Tibial artery (tissue), 4 donors: ENCODE measurements at places on chromosomes 6 and 20.

GRCh38 chr20:43187476-43188233 lies 2.1 kb downstream of the PTPRT start:
- peaks cover 66% of the 10 kb centered on the region for H3K27me3 ChIP-seq
- no peak overlapping the region for H3K27ac ChIP-seq
- H3K4me3 ChIP-seq = no peak overlapping the region
- H3K4me1 ChIP-seq = peaks cover 24% of the 10 kb centered on the region

GRCh38 chr20:39705032-39705431 lies 742.9 kb downstream of the DHX35 start:
- H3K27ac ChIP-seq = no peak overlapping the region
- DNase-seq = no peak
- H3K4me1 ChIP-seq = peaks cover 3% of the 10 kb centered on the region
- H3K36me3 ChIP-seq = no peaks in the 10 kb centered on the region

GRCh38 chr20:14432085-14432484 lies 94.7 kb upstream of the FLRT3 start:
- no peak overlapping the region for H3K4me3 ChIP-seq
- H3K27me3 ChIP-seq = no peaks in the 10 kb centered on the region
- no peak for DNase-seq
- no peak overlapping the region for H3K27ac ChIP-seq

DNA sequence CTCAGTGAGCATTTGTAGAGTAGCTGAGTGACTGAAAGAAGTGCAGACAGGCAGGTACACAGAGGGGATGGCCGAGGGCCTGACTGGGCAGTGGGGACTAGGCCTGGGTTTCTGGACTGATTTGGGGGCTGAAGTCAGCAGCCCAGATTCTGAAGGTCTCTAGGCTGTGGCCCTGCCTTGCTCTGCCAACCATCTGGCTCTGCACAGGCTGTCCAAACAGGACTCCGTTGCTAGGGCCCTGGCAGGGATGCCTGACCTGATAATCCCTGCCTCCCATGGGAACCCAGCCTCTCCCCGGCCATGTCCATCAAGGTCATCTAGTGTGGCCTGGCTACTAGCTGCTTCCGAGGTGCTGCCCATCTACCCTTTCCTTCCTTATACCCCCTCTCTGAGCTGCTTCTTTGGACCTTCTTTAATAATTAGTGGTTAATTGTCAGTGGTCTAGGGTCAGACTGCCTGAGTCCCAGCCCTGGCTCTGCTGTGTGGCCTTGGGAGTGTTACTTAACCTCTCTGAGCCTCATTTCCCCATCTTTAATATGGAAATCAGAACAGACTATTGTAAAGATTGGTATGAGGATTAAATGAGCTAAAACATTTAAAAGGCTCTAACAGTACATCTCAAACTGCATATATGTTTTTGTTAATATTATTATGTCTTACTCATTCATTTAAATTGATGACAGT lies 137.9 kb downstream of the VEGFA start:
- H3K27ac ChIP-seq = no peak overlapping the region
- H3K4me3 ChIP-seq = no peak overlapping the region
- DNase-seq = no peak
- no peaks in the 10 kb centered on the region for H3K4me1 ChIP-seq
- no peaks in the 10 kb centered on the region for H3K27me3 ChIP-seq

DNA sequence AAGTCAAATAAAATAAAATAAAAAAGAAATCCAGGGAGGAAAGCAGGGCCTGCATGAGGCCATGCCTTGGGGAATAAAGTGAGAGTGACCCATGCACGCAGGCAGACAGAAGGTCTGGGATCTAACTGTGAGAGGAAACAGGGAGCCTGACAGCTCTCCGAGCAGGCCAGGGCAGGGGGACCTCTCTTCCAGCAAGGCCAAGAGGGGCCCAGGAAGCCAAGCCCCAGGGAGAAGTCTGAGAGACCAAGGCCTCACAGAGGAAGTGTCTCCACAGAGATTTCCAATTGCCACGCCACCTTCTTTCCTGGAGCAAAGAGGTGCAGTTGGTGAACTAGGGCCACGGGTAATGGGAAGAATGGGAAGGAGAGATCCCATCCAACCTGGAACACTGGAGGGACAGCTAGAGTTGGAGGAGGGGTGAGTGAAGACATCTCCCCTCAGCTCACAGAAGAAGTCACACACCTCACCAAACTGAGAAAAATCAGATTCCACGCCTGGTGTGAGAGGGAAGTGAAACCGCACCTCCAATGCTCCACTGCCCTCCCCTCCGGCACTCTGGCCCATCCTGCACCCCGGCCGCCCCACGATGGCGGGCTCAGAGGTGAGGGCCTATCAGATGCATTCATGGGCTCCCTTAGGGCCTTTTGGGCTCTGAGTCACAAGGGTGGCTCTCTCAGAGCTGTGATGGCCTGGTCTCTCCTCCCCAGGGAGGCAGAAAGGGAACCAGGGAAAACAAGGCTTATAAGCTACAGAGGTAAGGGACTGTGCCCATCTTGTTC lies 25.1 kb upstream of the TAF8 start:
- no peak overlapping the region for H3K4me3 ChIP-seq
- no peaks in the 10 kb centered on the region for H3K4me1 ChIP-seq
- no peak overlapping the region for H3K27ac ChIP-seq
- no peak for DNase-seq
- peaks cover 63% of the 10 kb centered on the region for H3K36me3 ChIP-seq
- no peaks in the 10 kb centered on the region for H3K27me3 ChIP-seq

DNA sequence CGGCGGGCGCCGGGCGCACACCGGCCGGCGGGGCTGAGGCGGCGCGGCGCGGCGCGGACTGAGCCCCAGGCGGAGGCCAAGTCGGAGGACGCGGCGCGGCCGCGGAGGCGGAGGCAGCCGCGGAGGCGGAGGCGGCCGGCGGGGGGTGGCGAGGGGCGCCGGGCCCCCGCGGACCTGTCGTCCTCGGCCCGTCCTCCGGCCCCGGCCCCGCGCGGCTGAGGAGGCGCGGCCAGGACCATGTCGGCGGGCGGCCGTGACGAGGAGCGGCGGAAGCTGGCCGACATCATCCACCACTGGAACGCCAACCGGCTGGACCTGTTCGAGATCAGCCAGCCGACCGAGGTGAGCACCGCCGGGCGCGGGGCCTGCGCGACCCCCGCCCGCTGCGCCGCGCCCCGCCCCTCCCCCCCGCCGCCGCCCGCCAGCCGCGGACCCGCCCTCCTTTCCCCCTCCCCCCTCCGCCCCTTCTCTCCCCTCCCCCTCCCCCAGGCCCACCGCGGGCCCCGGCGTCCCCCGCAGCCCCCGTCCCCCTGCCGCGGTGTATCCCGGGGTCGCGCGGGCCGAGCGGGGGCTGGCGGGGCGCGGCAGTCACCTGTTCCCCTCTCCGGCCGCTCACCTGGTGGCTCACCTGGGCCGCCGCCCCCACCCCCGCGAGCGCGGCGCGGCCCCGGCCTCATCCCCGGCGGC lies at the start of gene AFDN:
TSS of gene AFDN (plus strand) at position 16 of the 687 bp plus-strand sequence. CDS start at position 238, 222 bp downstream.
- no peaks in the 10 kb centered on the region for H3K36me3 ChIP-seq
- no peak for DNase-seq
- H3K4me1 ChIP-seq = peaks cover 23% of the 10 kb centered on the region
- peak within 1 kb of the TSS; percentile 59 for H3K27ac ChIP-seq
- no peaks in the 10 kb centered on the region for H3K27me3 ChIP-seq

DNA sequence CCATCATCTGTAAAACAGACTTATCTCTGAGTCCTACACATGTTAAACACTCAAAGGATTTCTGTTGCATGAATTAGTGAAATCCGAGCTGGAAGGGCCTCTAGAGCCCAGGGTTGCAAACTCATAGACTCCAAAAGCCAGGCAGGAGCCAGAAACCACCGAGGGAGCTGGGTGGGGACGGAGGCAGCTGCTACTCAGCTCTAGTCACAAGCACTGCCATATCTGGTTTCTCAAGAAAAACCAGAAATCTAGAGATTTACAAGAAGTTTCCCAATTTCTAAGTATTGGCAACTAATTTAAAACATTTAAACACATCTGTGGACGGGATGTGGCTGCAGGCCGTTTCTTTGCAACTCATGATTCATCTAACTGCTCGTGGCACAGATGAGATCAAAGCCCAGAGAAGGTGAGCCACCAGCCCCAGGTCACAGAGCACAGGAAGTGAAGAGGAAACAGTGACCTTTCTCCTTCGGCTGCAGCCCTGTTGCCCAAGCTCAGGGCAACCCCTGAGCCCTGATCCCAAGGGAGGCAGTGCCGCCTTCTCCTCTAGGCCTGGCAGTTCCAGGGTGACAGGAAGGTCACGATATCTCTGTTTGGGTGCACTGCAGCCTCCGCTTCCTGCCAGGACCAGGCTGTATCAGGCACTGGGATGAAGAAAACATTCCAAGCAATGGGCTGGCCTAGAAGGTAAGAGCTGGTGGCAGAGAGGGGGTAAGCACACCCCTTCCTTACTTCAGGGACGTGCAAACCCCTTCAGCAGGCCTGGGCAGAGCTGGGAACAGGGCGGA lies 26.4 kb upstream of the PTGIS start:
- H3K4me3 ChIP-seq = no peak overlapping the region
- H3K27me3 ChIP-seq = no peaks in the 10 kb centered on the region
- peak overlapping the region; percentile 99 for H3K27ac ChIP-seq
- H3K4me1 ChIP-seq = peaks cover 61% of the 10 kb centered on the region
- H3K36me3 ChIP-seq = no peaks in the 10 kb centered on the region
- peak; percentile 89 for DNase-seq

DNA sequence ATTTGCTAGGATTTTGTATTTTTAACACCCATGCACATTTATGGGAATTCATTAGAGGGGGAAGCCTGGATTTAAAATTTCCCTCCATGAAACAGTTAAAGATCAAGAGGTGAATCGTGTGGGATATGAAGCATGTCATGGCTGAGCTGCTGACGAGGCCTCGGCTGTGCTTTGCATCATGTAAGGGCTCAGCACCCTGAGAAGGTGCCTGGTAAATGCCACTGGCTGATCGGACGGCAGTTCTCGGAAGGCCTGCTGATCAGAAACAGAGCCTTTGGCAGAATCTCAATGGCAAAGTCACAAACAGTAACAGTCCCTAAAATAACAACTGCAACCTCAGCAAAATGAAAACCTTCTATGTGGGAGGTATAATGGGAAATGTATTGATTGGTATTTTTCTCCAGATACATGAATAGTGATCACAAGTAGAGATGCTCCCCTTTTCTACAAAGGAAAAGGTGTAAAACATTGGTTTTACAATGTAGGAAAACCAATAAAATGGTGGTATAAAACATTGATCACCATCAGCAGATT lies 53.0 kb upstream of the FUCA2 start:
- H3K27ac ChIP-seq = no peak overlapping the region
- no peaks in the 10 kb centered on the region for H3K36me3 ChIP-seq
- no peak for DNase-seq
- no peak overlapping the region for H3K4me3 ChIP-seq

- no peaks in the 10 kb centered on the region for H3K27me3 ChIP-seq
- H3K4me1 ChIP-seq = no peaks in the 10 kb centered on the region
These were observed 74.5 kb downstream of the LINC00237 start for GRCh38 chr20:21031666-21032065.

DNA sequence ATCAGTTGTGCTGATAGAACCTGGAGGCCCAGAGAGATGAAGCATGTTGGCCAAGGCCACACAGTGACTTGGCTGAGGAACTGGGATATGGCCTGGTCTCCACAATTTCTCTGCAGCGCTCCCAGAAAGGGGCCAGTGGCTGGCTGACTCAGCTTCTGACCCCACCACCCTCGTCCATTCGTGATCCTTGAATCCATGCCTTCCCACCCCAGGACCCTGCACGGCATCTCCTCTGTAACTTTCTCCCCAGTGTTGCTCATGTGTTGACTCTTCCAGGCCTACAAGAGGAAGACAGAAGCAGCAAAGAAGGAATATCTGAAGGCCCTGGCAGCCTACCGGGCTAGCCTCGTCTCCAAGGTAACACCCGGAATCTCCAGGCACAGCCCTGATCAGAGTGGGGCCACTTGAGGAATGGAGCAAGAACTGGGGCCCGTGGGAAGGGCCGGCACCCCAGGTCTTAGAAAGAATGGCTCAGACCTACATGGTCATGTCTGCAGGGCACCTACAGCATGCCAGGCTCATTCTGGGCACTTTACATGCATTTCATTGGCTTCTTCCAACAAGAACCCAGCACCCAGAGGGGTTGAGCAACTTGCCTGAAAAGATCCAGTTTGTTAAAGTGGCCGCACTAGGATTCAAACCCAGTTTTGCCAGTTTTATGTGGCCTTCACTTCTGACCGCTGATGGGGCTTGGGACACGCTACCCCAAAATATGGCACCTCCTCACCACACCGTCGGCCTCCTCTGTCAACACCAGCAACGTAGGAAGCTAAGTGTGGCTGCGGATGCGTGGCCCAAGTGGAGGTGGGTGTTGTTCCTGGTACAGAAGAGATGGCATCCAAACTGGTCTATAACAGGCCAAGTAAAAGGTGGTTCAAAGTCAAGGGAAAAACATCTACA lies 122.2 kb downstream of the JPH2 start:
- H3K4me3 ChIP-seq = no peak overlapping the region
- DNase-seq = no peak
- H3K36me3 ChIP-seq = no peaks in the 10 kb centered on the region
- H3K27ac ChIP-seq = no peak overlapping the region

GRCh38 chr20:8562356-8562755 lies 430.3 kb downstream of the PLCB1 start:
- H3K27ac ChIP-seq = no peak overlapping the region
- no peaks in the 10 kb centered on the region for H3K4me1 ChIP-seq
- no peak for DNase-seq
- no peaks in the 10 kb centered on the region for H3K27me3 ChIP-seq

GRCh38 chr6:2624177-2624576 lies 126.5 kb downstream of the MYLK4 start:
- H3K27ac ChIP-seq = peak overlapping the region; percentile 85
- H3K4me1 ChIP-seq = peaks cover 39% of the 10 kb centered on the region
- DNase-seq = peak; percentile 90
- no peaks in the 10 kb centered on the region for H3K36me3 ChIP-seq
- H3K27me3 ChIP-seq = no peaks in the 10 kb centered on the region

- H3K27ac ChIP-seq = no peak overlapping the region
- H3K4me1 ChIP-seq = no peaks in the 10 kb centered on the region
- H3K36me3 ChIP-seq = no peaks in the 10 kb centered on the region
- DNase-seq = no peak
- no peaks in the 10 kb centered on the region for H3K27me3 ChIP-seq
- H3K4me3 ChIP-seq = no peak overlapping the region
These were observed 150.0 kb upstream of the HDDC2 start for GRCh38 chr6:125451750-125452149.

- no peaks in the 10 kb centered on the region for H3K36me3 ChIP-seq
- peak overlapping the region; percentile 95 for H3K27ac ChIP-seq
These were observed 1.8 kb downstream of the CHMP4B start for GRCh38 chr20:33812908-33813462.
